Left ventricle myocardium inferior (tissue), 1 donor: ENCODE measurements at places on chromosomes 6 and 20. TPM values are rescaled to one million over a fixed set of nuclear protein-coding genes. Genes with fewer than 3 reads are reported as not detected.
A peak's percentile ranks its signal among the peaks of the same experiment; 100 is the strongest.

GRCh38 chr6:33869826-33870423 is 66.1 kb upstream of the MLN start:
- no peak for DNase-seq

DNA sequence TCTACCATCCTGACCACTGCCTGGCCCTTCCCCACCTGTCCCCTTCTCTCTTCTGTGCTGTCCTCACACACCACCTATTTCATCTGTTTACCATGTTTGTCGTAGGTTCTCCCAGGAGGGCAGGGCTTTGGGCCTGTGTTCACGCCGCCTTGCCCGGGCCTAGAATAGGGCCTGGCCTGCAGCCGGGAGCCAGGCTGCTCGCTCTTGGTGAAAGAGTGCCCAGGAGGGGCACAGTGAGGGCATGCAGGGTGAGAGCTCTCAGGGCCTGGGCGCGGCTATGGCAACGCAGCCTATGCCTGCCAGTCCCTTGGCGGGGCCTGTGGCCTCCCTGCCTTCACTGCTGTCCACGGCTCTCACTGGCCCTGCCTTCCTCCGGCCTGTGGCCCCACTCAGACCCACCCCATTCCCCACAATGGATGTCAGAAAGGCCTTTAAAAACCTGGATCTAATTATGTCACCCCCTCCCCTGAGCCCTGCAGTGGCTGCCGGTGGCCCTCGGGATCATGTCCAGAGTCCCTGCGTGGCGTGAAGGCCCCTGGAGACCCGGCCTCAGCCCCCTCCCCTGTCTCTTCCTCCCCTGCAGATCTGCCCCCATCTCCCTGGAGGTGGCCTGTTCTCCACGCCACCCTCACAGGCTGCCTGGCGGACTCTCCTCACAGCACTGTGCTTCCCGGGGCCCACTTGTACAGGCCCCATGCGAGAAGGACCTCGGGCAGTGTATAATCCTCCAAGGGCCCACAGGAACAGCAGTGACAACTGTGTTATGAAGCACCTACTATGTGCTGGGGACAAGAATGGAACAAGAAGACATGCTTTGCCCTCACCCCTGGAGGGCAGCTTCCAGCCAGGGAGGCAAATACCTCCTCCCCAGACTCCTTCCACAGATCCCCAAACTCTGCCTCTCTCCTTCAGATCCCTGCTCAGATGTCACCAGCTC is 22.9 kb upstream of the NOL4L start:
- DNase-seq, result no peak

GRCh38 chr20:11826334-11826733 is 91.4 kb upstream of the BTBD3 start:
- DNase-seq, result no peak

The PLCB1 gene
- total RNA-seq, result 6.0 TPM

The OR2H2 gene
- not detected for total RNA-seq

- no peak for DNase-seq
Observed at GRCh38 chr6:168546151-168546550, 105.2 kb downstream of the SMOC2 start.

DNA sequence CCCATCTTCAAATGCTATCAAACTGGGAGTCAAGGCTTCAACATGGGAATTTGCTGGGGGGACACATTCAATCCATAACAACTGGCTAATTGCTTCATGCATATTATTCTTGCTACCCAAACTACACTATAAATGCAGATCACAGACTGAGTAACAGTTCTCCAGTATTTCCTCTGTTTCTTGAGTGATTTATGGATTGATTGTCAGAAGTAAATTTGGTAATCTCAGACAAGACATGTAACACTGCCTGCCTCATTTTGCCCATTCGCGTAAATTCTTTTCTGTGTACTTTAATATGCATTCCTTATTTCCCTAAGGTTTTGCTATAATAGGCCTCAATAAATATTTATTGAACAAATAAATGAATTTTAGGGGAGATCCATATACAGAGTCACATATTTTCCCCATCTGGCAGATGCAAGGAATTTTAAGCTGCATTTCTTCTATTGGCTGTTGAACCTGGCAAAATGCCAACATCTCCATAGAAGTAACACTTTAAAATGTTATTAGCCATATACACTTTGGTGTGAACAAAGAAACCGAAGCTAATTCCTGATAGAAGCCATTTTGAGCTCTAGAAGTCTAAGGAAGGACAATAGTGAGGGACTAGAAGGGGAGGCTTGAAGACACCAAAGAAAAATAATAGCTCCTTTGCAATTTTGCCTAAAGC is 98.2 kb downstream of the QRSL1 start:
- DNase-seq, result no peak

The TFAP2D gene
- total RNA-seq, result not detected

- DNase-seq, result no peak
Observed at GRCh38 chr20:51042064-51042463, 19.2 kb upstream of the KCNG1 start.

DNA sequence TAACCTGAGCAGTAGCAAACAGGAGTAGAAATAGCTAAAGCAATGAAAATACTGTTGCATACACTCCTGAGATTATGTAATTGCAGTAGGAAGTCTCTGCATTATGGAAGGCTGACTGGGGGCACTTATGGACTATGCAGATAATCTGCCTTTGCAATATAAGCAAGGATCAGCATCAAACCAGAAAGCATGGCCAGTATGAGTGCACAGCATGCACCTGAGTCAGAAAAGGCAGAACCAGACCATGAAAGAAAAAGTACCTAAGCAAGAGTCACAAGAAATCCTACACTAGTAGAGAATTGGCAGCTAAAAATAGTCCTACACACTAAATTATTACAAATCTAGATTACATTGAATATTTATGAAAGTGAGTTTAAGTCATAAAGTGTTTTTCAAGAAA is 164.3 kb downstream of the KIF6 start:
- no peak for DNase-seq

DNA sequence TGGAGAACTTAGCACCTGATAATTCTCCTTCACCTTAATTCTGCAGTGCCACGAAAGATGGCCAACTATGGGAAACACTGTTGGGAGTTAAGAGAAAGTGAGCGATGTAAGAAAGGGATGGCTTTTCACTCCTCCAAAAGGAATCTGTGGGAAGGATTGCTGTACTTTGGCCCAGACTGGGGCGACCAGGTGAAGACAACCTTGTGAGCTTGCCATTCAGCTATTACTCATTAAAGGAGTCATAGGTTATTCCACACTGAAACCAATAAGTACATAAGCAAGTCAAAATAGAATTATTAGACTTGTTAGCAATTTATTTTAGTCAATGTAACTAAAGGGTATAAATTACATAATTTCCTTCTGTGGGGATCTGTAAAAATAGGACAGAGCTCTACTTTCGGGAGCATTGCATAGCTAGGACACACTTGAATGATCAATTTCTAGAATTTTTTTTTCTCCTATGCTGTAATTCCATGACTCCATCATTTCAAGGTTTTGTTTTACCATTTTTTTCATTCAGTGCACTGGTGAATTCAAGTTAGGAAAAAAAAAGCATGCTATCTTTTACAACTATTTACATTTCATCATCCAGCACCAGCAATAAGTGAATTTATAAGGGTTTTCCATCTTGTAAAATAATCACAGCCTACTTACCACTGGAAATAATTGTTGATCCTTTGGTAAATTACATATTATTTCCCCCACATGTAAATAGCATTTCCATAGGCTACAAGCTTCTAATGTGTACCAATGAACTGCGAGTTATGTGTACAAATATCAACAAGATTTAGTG is 231.7 kb downstream of the SIM1 start:
- DNase-seq, result no peak

DNA sequence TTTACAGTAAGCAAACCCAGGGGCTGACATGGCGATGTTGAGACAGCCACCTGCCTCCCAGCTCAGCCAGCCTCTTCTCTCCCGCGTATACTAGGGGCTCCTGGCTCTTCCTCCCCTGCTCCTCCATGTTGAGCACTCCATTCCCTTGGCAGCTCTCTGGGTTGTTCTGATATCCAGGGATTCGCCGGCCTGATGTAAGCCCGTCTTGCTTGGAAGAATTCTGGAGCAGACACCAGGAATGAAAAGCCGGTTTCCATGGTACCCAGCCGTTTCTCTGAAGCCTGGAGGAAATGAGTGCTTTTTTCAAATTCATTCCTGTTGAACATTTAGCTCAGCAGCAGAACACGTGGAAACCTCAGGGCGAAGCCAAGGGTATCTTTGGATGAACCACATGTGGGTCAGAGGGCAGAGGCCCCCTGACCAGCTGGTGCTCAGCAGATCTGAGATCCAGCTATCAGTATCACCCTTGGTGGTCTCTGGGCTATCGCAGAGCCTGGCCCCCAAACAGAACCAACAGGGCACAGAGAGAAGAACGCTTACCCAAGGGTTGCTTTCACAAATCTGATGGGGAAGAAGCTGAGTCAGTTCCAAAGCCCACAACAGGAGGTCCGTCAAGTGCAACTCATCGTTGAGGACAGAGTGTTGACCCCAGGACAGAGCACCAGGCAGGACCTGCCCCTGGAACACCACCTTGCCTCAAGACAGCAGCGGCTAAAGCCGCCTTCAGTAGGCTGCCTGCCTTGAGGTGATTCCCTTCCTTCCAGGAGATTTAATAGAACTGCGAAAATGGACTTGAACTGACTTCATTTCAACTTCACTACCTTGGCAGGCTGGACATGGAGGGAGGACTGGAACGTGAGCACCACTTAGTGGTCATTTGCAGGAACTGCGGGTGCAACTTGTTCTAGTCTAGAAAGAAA is 96.1 kb upstream of the RIN2 start:
- peak; percentile 36 for DNase-seq

The BHLHE23 gene
- not detected for total RNA-seq

DNA sequence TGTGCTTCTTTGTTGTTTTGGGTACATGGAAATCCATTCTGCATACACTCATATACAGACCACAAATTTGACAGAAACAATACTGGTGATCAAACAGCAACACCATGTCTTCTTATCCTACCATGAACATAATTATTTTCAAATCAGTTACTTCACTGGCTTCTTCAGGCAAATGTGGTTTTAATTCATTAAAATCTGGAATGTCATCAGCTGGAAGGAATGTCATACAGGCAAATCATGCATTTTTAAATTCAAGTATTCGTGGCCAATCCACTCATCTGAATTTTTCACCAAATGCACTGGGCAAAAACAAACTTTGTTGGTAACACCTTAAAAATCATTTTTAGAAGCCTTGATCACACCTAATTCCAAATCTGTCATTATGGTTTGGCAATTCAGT is 59.3 kb downstream of the KIF6 start:
- no peak for DNase-seq

The ESF1 gene
- total RNA-seq, result 15.5 TPM

GRCh38 chr20:41141153-41141815 is 3.9 kb downstream of the PLCG1 start:
- peak; percentile 63 for DNase-seq

DNA sequence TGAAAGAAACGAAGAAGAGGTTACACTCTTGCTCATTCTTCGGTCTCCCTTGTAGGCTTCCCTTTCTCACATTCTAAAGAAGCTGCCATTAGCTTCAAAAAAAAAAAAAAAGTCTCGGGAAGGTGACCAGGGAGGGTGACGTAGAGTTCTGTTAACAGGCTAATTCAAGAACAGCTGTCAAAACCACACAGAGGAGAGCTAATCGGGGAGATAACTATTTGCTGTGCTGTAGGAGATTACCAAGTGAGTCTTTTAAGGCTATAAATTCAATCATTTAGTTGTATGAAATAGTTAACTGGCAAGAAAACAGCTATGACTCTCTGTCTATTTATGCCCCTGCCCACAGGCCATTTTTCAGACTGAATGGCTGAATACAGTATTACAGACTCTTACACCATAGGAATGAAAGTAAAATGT is 256.8 kb downstream of the SYNE1 start:
- DNase-seq, result no peak

GRCh38 chr6:56541741-56542360 is 100.8 kb downstream of the DST start:
- DNase-seq, result no peak

GRCh38 chr6:113433335-113433991 is 423.7 kb upstream of the MARCKS start:
- peak; percentile 28 for DNase-seq

The SLC16A10 gene
- total RNA-seq, result 4.5 TPM

The MBOAT1 gene
- 5.6 TPM for total RNA-seq

The ZNF133 gene
- 7.4 TPM for total RNA-seq

The SLC4A11 gene
- total RNA-seq, result 0.11 TPM

The CDH4 gene
- 0.05 TPM for total RNA-seq

GRCh38 chr20:7291946-7292345 is 524.5 kb downstream of the BMP2 start:
- DNase-seq, result no peak

DNA sequence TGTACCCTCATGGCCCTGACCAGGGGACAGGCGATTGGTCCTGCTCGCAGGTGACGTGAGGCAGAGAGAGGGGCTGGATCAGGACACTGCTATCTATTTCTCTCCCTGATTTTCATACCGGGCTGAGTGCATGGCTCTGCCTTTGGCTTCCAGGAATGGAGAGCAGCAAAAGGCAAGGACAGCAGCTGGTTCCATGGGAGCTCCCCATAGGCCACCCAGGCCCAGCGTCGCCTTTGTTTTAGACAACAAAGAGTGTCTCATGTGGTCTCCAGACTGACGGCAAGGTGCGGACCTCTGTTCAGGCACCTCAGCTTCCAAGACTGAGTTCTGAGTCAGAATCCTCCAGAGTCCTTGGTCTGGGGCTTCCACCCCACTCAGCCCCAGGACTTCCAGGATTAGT is 123.1 kb downstream of the VEGFA start:
- DNase-seq, result no peak

- no peak for DNase-seq
Observed at GRCh38 chr6:32148289-32149091, 3.2 kb downstream of the PRRT1 start.

DNA sequence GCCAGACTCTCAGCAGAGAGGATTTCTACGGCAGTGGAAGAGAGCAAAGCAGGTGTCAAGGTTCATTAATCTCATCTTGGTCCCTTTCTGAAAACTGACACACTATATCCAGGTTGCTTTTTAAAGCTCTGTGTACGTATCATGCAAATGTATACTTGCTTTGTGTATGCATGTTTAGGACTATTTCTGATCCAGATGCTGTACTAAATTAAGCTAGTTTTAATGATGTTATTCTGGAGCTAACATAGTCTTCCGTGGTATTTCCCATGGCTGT is 59.2 kb upstream of the SNX9 start:
- DNase-seq, result no peak

GRCh38 chr6:136343700-136344099 is 54.1 kb upstream of the BCLAF1 start:
- DNase-seq, result no peak

DNA sequence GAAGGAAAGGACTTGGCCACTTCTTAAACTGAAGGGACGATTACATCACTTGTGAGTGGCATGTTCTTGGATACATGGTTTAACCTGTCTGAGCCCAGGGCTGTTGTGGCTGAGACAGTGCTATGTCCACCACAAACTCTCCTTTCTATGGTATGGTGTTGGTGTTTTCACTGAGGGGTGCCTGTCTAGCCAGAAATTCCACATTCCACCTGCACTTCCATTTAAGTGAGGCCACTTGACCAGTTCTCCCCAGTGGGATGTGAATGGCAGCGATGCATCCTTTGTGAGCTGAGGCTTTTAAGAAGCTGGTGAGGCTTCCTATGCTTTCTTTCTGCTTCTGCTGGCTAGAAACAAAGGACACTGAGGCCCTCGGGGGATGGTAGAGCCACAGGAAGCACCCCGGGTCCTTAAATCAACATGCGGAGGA is 151.4 kb upstream of the CHD6 start:
- no peak for DNase-seq

The XKR7 gene
- not detected for total RNA-seq

The ZNF165 gene
- 0.55 TPM for total RNA-seq

The B3GAT2 gene
- total RNA-seq, result not detected

- DNase-seq, result no peak
Observed at GRCh38 chr6:32602383-32602782, 12.7 kb upstream of the HLA-DRB1 start.

GRCh38 chr6:33841070-33841469 is 37.3 kb upstream of the MLN start:
- DNase-seq, result no peak
